NCI-H460 (cell line): ENCODE measurements at places on chromosomes 5 and 9. TPM values are rescaled to one million over a fixed set of nuclear protein-coding genes. Genes with fewer than 3 reads are reported as not detected.

- no peak for DNase-seq
Measured at GRCh38 chr9:23120630-23121029, 674.0 kb downstream of the DMRTA1 start.

DNA sequence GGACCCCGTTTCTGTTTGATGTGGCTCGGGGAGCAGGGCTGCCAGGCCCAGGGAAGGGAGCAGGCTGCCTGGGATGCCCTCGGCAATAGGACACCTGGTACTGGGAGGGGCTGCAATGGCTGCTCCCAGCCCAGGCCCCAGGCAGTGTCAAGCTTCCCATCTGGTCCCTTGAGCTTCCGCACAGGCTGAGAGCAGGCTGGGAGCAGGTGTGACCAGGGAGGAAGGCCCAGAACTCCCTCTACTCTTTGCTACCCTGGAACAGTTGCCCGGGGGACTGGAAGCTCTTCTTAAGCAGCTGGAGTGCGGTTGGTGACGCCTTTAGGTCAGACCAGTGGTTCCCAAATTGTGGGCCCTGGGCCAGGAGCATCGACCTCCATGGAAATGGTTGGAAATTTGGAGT, 186.9 kb downstream of the GADD45G start:
- no peak for DNase-seq

- no peak for DNase-seq
Measured at GRCh38 chr5:149223081-149223848, 48.4 kb upstream of the AFAP1L1 start.

- peak; percentile 78 for DNase-seq
Measured at GRCh38 chr9:7320139-7320538, 479.4 kb downstream of the DMAC1 start.

DNA sequence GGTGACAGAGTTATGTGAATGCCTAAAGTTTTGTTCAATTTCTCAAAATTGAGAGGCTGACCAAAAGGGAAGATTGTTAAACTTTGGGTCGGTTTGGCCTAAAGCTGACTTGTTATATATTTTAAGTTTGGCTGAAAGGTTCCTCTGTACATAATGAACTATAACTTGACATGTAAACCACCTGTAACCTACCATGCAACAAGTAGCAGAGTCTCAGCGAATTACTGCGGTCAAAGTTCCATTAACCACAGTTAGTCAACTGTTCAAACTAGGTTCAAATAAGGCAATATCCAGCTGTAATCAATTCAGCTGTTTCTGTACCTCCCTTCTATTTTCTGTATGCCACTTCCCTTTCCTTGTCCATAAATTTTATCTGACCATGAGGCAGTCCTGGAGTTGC, 325.1 kb upstream of the NMUR2 start:
- DNase-seq, result no peak

GRCh38 chr5:177378884-177379883, 5.0 kb upstream of the SLC34A1 start:
- DNase-seq, result peak; percentile 97

DNA sequence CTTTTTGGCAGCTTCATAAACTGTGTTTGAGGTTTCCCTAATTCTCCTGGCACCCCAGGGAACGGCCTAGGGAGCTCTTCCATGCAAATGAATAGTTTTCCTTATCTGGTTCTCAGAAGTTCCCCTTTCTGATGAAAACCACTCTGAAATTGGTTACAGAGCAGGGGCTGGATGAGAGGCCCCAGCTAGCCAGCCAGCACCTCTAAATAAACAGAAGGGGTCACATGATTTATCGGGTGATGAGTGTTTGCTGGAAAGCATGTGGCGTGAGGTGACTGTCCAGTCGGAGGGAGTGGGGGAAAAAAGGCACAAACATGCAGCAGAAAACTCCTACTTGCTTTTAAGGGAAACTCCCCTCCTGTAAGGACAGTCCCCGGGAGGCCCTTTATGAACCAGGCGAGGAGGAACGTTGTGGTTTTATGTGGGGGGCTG, 261.2 kb upstream of the ANKRD55 start:
- DNase-seq, result no peak

DNA sequence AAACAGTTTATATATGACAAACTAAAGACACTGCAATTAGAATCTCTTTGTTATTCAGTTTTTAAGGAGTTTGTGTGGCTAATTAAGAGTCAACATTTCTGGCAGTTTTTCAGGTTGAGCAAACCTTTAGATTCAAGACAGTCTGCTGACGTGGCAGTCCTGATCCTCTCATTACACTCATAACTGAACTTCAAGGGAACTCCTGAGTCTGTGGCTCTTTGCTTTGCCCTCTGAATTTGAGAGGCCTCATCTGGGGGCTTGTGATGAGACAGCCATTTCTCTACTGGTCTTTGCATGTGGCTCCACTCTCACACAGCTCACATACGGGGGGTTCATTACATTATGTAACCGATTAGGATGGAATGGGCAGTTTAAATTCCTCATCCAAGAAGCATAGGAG, 182.9 kb upstream of the MEF2C start:
- no peak for DNase-seq

GRCh38 chr5:157449011-157449723, 10.8 kb upstream of the NIPAL4 start:
- no peak for DNase-seq

GRCh38 chr9:138095813-138096518, 218.4 kb downstream of the CACNA1B start:
- DNase-seq, result no peak

- DNase-seq, result no peak
Measured at GRCh38 chr5:124330595-124331220, 415.7 kb downstream of the ZNF608 start.

- no peak for DNase-seq
Measured at GRCh38 chr9:36164989-36165388, 4.2 kb upstream of the CCIN start.

GRCh38 chr9:9855177-9856078, 757.4 kb downstream of the PTPRD start:
- no peak for DNase-seq

DNA sequence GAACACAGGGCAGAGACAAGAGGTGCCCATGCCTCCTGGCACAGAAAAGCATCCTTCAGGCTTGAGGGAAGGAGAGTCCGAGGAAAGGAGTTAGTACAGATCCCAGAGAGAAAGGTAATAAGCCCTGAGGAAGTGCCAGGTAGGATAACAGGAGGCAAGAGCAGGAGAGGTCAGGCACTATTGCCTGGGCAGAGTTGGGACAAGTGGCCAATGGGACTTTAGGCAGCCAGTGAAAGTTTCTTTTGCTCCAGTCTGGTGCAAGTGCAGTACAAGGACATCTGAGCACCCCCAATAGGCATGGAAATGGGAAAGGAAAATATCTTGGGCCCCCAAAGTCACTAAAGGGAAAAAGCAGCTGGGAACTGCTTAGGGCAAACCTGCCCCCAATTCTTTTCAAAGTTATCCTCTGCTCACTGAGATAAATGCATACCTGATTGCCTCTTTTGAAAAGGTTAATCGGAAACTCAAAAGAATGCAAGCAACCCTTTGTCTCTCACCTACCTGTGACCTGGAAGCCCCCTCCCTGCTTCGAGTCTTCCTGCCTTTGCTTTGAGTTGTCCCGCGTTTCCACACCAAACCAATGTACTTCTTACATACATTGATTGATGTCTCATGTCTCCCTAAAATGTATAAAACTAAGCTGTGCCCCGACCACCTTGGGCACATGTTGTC, 46.5 kb downstream of the ELOVL7 start:
- DNase-seq, result no peak

DNA sequence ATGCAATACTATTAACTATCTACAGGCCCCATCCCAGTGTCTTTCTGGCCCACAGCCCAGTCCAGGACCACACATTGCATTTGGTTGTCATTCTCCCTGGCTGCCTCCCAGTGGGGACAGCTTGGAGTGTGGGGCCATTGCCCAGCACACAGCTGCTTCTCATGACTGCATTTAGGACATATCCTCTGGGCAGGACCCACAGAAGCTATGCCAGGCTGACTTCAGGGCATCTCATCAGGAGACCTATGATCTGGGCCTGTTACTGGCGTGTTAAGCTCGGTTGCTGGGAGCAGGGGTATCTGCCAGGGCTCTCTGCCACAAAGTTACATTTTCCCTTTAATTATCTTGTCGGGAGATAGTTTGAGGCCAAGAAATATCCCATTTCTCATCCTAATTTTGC, 32.1 kb upstream of the CLPTM1L start:
- no peak for DNase-seq

GRCh38 chr5:173786286-173787187, 101.6 kb upstream of the CPEB4 start:
- DNase-seq, result no peak

DNA sequence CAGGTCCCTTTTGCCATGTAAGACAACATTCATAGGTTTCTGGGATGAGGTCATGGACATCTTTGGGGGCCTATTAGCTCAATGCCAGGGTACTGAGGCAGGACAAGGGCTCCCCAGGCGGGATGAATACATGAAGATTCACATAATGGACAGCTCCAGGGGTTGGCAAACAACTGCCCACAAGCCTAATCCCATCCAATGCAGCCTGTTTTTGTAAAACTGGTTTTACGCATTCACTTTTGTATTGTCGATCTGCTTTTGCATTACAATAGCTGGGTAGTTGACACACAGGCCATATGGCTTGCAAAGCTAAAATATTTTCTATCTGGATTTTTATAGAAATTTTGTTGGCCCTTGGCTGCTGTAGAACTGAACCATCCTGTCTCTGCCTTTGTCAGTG, 248.5 kb upstream of the PANK3 start:
- DNase-seq, result no peak

DNA sequence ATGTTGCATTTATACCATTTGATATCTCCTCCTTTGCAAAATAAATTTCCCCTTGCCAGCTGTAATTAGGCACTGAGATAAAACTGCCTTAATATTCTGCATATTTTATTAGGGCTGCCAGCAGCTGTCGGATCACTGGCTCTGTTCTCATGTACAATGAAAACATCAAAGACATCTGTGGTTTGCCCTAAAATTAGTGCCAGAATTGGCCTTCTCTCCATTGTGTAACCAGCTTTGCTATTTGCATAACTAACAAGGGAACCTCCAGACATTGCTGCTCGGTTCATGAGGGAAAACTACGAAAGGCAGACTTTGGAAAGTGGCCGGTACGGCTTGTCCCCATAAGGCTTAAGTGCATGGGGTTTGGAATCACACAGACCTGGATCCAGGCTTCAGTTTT, 45.5 kb upstream of the KIF2A start:
- no peak for DNase-seq

- no peak for DNase-seq
Measured at GRCh38 chr5:16585041-16585667, 31.6 kb downstream of the RETREG1 start.

GRCh38 chr5:172748341-172748843, 22.6 kb downstream of the DUSP1 start:
- no peak for DNase-seq

GRCh38 chr5:172443441-172444109, 10.8 kb downstream of the SH3PXD2B start:
- DNase-seq, result no peak

- no peak for DNase-seq
Measured at GRCh38 chr9:120156376-120156775, 423.6 kb downstream of the CDK5RAP2 start.

DNA sequence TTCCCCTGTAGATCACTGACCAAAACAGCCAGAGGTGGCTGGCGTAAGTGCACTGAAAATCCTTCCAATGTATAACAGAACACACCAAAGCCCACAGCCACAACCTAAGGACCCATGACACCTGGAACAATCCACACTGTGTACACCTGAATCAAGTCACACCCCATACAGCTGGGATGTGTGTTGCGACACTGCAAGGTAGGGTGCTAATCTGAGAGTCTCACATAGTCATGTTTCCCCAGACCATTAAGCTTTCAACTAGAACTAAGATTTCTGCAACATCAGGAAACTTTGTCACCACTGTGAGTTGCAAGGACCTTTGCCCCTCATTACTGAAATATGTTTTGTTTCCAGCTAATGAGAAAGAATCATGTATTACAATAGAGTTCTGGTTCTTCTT, 59.4 kb downstream of the MED27 start:
- DNase-seq, result no peak

DNA sequence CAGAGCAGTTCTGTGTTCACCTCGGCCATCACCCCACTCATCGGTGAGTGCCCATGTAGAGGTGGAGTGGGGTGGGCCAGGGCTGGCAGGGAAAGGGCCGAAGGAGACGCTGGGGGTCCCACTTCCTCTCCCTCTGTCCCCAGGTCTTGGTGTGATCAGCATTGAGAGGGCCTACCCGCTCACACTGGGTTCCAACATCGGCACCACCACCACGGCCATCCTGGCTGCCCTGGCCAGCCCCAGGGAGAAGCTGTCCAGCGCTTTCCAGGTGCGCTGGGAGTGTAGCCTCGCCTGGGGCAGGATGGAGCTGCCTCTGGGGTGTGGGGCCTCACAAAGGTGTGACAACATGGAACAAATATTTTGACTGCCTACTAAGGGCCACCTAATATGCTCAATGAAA, 3.7 kb downstream of the PFN3 start:
- DNase-seq, result no peak

GRCh38 chr5:53302529-53302928, 177.9 kb upstream of the FST start:
- DNase-seq, result no peak

DNA sequence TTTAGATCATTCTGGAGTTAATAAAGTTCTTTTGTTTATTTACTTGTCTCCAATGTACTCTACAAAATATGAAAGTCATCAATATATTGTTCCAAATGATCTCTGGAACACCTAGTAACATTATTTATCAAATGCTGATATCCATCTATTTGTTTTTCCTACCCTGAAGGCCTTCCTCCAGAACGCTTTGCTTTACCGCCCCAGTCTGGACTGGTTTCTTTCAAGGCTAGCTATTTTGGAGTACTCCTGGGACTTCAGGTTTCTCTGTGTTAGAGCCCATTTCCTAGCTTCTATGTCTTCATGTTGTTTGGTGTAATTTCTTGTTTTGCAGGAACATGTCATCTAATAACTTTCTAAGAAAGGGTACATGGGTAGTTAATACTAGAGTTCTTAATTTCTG, 9.6 kb downstream of the HCN1 start:
- DNase-seq, result no peak

- DNase-seq, result no peak
Measured at GRCh38 chr5:143977891-143978461, 166.0 kb downstream of the HMHB1 start.

The NRARP gene
- total RNA-seq, result 5.1 and 8.9 TPM in 2 replicates

The PRSS3 gene
- not detected in 2 replicates for total RNA-seq

The SPINK4 gene
- total RNA-seq, result not detected in 2 replicates

The GBGT1 gene
- 0.27 and 1.0 TPM in 2 replicates for total RNA-seq

The SVEP1 gene
- 0.89 and 0.97 TPM in 2 replicates for total RNA-seq

The NUP214 gene
- total RNA-seq, result 12.9 and 17.2 TPM in 2 replicates

The RUSC2 gene
- total RNA-seq, result 10.1 and 10.9 TPM in 2 replicates

The TXNDC8 gene
- not detected in 2 replicates for total RNA-seq

The RCL1 gene
- total RNA-seq, result 22.1 and 25.4 TPM in 2 replicates

The SLC36A3 gene
- total RNA-seq, result not detected in 2 replicates

The SNX18 gene
- total RNA-seq, result 10.5 and 12.6 TPM in 2 replicates

The EPB41L4B gene
- 23.1 and 24.5 TPM in 2 replicates for total RNA-seq

The TAS2R1 gene
- total RNA-seq, result not detected in 2 replicates

The RGMB gene
- total RNA-seq, result 24.9 and 27.5 TPM in 2 replicates

The NIPBL gene
- total RNA-seq, result 15.7 and 17.1 TPM in 2 replicates

The BAAT gene
- 0.10 and 0.14 TPM in 2 replicates for total RNA-seq

The CDKN2B gene
- not detected in 2 replicates for total RNA-seq
